ENCODE measurements at places on chromosomes 1 and 21.

GRCh38 chr1:24052220-24052619 lies 59.7 kb downstream of the MYOM3 start:
- DNase-seq = no peak

- DNase-seq = peak; percentile 38
Observed at GRCh38 chr1:242454262-242455051, 70.0 kb downstream of the PLD5 start.

- peak; percentile 54 for DNase-seq
Observed at GRCh38 chr1:207188901-207189300, 84.9 kb downstream of the C4BPA start.

- no peak for DNase-seq
Observed at GRCh38 chr1:89854140-89854539, 33.3 kb downstream of the LRRC8D start.

DNA sequence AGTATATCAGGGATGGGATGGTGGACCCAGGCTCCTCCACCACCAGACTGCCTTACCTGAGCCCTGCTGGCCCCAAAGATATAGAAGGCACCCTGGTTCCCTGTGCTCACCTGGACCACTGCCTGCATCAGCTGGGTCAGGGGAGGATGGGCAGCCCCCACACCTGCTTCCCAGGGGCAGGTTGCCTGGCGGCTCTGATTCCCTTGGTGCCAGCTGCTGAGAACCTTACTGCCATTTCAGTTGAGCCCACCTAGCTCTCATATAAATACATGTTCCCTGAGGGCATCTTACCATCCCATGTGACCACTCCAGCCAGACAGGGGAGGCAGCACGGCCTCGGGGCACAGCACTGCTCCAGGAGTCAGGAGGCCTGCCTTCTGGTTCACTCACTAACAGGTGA lies 24.4 kb downstream of the PSEN2 start:
- DNase-seq = no peak

GRCh38 chr1:207959141-207959825 lies 48.4 kb upstream of the CD34 start:
- DNase-seq = no peak

- DNase-seq = peak; percentile 38
Observed at GRCh38 chr1:228376262-228376628, 30.4 kb downstream of the TRIM11 start.

DNA sequence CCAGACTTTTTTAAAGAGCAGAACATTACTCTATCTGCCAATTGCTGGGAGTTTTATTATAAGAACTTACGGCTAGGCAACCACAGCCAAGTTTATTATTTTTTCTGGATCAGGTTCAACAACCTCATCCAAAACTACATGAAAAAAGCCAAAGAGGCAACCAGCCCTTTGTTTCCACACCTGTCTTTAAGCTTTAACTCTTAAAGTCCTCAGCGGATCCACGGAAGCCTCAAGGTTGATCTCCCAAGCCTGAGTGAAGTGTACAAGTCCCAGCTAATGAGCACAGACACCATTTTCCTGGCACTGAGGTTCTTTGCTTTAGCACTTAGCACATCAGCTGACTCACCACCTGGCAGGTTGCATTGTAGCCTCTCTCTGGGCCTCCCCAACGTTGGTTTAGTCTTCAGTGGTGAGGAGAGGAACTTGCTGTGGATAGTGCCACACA lies 143.1 kb downstream of the TGFBR3 start:
- no peak for DNase-seq

DNA sequence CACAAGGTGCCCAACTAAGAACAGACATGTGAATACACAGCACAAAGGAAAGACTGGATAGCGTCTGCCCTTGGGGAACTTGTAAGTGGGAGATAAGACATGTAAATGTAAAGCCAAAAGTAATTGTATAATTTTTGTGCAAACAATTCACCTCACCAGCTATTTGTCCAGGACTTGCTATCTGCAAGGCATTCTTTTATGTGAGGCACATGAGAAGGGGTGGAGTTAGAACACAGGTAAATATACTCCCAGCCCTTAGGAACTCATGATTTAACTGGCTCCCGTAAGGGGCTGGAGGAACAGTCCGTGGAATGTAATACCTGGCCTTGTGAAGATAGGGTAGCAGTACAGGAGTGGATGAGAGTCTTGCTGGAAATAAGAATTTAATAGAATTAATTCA lies 61.3 kb downstream of the CDK18 start:
- DNase-seq = no peak

DNA sequence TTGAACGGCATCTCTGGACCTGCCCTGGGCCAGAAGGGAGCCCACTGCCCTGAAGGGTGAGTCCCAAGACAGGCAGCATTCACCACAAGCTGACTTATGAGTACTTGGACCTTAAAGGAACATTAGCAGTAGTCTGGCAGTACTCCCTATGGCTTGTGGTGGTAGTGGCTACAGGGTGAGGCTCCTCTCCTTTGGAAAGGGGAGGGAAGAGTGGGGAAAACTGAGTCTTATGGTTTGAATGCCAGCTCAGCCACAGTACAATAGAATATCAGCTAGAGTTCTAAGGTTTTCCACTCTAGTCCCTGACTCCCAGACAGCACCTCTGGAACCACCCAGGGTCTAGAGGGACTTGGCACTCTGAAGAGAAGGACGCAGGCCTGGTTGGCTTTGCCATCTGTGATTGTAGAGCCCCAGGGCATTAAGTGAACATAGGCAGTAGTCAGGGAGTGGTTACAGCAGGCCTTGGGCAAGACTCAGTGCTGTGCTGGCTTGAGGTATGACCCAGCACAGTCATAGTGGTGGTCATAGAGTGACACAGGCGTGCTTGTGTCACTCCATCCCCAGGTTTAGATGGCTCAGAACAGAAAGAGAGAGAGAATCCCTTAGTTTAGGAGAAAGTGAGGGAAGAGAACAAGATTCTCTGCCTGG lies 31.0 kb downstream of the CD53 start:
- DNase-seq = no peak

DNA sequence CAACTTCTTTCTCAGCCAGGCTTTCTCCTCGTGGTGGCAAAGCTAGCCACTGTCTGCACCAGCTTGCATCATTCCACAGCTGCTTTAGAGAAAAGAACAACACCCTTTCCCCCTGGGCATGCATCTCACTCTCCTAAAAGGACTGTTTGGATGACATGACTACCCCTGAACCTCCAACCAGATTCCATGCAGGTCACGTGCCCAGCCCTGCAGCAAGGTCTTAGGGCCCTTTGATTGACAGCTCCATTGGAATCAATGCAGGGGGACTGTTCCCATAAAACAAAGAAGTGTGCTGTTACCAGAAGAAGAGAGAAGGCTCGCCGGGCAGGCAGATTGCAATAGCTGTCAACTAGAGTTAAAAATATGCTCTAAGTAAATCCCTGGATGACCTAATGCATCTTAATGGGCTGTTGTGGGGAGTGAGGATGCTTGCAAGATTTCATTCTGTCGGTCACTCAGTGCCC lies 24.4 kb downstream of the KCNA2 start:
- no peak for DNase-seq

- DNase-seq = no peak
Observed at GRCh38 chr1:163213626-163214025, 10.9 kb upstream of the RGS5 start.

DNA sequence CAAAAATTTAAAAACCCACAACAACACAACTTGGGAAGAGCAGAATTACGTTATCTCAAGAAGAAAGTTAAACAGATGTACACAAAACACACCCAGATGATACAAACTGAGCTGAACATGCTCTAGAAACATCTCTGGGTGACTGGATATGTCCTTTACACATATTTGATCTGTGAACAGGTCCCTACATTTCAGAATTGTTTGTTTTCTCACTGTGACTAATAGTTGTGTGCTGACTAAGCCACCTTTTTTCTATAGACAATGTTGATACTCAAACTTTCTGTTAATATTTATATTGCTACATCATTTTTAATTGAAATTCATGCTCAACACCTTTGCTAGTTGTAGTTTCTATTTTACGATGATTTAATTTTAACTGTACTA lies 1.0 kb upstream of the F11R start:
- no peak for DNase-seq

DNA sequence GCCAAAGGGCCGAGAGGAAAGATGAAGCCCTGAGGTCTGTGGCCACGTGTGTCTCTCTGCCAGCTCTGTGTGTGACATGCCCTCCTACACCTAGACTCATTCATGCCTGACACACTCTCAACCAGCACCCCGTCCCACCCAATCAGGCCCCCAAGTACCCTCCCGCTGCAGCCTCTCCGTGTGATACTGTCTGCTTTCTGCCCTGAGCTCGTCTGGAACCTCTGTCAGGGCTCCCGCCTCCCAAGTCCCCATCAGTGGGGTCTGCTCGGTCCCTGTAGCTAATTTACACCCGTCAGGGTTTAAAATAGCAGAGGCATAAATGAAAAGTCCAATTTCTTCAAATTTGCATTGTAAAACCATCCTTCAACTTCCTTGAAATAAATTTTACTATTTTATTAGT lies 20.7 kb downstream of the CASZ1 start:
- no peak for DNase-seq

DNA sequence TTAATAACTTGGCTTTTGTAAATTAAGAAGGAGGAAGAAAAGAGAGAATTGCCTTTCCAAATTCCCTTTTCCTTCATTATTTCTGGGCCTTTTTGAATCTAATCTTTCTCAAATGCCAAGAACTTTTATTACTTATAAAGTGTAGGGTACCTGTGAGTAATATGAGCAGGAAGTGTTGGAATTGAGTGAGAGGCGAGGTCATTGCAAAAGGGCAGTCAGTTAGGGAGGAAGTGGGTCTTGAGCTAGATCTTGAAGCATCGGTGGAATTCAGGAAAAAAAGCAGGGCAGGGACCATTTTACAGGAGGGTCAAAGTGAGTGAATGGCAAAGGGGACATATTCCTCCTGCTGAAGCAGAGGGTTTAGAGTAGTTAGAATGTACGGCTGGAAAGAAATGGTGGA lies 23.4 kb downstream of the DDI2 start:
- no peak for DNase-seq

- DNase-seq = peak; percentile 97
Observed at GRCh38 chr1:161021165-161021969, 415 bp upstream of the F11R start.

DNA sequence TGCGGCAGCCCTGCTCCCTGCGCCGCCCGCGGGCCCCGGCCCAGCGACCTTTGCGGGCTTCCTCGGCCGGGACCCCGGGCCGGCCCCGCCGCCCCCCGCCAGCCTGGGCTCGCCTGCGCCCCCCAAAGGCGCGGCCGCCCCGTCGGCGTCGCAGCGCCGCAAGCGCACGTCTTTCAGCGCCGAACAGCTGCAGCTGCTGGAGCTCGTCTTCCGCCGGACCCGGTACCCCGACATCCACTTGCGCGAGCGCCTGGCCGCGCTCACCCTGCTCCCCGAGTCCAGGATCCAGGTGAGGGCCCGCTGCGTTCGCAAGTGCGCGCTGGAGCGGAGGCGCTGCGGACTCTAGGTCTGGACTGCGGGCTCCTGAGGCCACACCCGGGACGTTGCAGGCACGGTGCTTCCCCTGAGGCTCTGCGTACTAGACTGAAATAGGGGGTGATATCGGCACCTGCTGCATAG lies 351 bp downstream of the MIXL1 start:
- DNase-seq = no peak

DNA sequence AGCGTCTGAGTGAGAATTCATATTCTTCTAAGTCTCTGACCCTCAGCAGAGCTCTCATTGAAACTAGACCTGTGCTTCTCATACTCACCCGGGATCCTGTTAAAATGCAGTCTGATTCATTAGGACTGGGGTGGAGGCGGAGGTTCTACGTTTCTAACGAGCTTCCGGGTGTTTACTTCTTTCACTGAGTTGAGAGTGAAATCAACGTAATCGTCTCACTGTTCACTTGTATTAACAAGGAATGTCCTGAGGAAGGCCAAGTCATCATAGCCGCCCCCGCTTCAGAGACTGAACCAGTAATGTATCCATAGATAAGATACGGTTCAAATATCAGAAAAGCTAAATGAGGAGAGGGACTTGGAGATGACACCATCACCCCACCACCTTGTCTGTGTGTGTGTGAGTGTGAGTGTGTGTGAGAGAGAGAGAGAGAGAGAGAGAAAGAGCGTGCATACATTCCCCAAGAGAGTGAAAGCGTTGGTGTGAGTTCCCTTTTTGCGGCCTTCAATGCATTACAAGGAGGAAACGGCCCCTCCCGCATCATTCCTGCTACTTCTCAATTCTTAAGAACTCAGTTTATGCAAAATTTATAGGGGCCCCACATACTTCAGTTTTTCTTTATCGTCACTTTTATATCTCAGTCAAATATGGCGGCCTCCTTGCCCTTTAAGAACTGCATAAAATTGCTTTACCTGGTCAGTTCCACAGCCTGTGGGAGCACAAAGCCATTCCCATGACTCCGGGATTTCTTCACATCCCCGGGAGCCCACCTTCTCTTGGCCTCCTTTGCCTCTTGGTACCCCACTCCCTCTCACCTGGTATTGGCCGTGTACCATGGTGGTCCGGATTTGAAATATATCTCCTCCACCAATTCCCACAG lies 19.8 kb downstream of the KMO start:
- peak; percentile 97 for DNase-seq

- DNase-seq = peak; percentile 60
Observed at GRCh38 chr1:240189386-240189989, 97.8 kb downstream of the FMN2 start.

GRCh38 chr21:32338209-32338921 lies 39.7 kb downstream of the MRAP start:
- DNase-seq = no peak

GRCh38 chr1:175179837-175180590 lies 12.6 kb downstream of the KIAA0040 start:
- DNase-seq = no peak

GRCh38 chr1:232016616-232017015 lies 390.0 kb downstream of the DISC1 start:
- DNase-seq = no peak

DNA sequence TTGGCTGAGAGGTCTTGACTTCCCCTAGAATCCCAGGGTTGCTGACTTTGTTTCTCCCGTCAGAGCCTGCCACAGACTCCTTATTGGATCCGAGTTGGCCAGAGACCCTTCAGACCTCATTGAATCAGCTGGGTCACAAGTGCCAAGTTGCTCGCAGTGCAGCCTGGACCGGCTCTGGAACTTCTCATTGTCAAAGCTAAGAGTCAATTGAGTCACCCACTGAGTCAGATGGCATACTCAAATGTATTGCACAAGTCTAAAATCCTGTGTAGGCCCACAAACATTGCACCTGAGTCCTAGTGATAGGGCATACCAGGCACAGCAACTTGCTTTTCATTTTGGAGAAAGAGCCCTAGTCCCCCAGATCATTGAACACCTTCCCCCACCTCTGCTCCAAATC lies 20.4 kb upstream of the SCAF4 start:
- DNase-seq = no peak

- DNase-seq = peak; percentile 74
Observed at GRCh38 chr1:37945743-37946702, 830 bp downstream of the INPP5B start.

DNA sequence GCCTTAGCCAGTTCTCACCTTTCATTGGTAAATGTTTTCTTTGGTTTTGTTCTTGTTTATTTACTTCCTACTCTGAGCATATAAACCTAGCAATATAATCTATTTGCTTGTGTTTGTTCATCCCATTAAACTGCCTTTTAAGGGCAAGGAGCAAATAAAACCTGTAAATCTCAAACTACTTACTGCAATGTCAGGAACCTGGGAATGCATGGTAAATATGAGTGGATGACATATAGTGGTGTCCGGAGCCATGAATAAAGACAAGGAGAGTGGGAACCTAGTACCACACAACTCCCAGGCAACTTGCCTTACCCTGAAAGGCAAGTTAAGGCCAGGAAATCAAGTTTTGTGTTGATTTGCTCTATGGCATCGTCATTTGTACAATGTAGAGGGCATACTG lies 1133.7 kb upstream of the NCAM2 start:
- no peak for DNase-seq

GRCh38 chr1:22287273-22287672 lies 144.4 kb upstream of the WNT4 start:
- no peak for DNase-seq

- DNase-seq = no peak
Observed at GRCh38 chr21:23729331-23729730, 1878.0 kb downstream of the MRPL39 start.
